ENCODE measurements at places on chromosomes 7 and 10. TPM values are rescaled to one million over a fixed set of nuclear protein-coding genes. Genes with fewer than 3 reads are reported as not detected.

- no peak for DNase-seq
Observed at GRCh38 chr7:90383861-90384260, 19.4 kb upstream of the CLDN12 start.

- DNase-seq: no peak
Observed at GRCh38 chr10:4688601-4689000, 137.4 kb upstream of the AKR1E2 start.

- peak; percentile 43 for DNase-seq
Observed at GRCh38 chr10:30116041-30116491, 56.7 kb upstream of the JCAD start.

DNA sequence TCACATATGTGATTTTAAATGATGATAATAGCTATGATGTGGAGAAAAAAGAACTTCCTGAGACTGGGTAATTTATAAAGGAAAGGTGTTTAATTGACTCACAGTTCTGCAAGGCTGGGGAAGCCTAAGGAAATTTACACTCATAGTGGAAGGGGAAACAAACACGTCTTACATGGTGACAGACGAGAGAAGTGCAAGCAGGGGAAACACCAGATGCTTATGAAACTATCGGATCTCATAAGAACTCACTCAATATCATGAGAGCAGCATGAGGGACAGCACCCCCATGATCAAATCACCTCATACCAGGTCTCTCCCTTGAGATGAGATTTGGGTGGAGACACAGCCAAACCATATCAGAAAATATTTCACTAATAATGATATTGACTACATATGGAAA lies 4.1 kb upstream of the LIPN start:
- no peak for DNase-seq

DNA sequence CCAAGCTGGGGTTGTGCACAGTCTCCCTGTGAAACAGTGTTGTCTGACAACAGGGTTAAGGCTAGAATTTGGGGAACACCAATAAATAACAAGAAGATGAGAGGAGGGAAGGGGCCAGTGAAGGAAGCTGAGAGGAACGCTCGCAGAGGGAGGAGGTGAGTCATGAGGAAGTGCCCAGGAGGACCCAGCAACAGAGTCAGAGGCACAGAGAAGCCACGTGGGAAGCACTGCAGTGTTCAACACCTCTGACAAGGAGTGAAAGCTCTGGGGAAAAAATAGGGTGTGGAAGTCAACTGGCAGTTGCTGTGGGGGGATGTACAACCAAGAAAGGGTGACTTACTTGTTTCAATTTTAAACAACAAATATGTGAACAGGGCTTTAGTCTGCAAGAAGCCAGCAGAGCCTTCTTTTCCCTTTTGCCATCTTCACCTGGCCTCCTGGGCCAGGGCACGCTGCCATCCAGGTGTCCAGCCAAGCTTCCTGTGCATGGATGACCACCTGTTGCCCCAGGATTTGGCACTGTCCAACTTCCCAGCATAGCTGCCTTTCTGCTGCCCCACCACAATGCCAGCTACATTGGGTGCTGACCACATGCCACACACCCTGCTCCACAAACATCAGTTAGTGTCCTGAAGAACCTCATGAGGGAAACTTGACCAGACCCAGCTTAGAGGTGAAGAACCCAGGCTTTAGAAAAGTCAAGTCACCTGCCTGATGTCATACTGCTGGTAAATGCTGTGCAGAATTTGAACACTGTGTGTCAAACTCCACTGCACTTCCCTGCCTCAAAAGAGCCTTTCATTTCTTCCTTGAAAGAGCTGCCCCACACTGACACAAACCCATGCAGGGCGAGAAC lies 69.6 kb downstream of the ATXN7L1 start:
- no peak for DNase-seq

GRCh38 chr10:108362296-108362695 lies 1197.8 kb upstream of the SORCS1 start:
- DNase-seq: no peak

DNA sequence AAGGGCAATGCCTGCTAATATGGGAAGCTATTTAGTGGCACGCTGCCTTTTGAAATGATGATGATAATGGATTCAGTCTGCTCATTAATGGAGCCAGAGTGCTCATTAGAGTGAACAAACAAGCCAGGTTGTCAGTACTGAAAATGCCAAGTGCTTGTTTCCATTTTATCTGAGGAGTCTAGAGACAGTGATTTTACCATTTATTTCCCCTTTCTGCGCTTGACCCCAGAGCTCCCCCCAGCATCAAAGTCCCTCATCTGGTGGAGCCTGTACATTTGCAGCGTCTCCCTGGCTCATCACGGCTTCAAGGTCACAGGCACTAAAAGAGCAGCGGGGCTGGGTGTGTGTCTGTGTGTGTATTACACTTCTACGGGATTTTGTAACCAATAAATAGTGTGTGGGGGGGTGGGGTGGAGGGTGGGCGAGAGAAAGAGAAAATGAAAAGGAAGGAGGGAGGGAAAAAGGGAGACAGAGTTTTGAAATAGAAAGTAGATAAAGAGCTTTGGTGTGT lies 553.8 kb downstream of the TFEC start:
- DNase-seq: no peak

- DNase-seq: no peak
Observed at GRCh38 chr10:113928830-113929229, 74.4 kb downstream of the NHLRC2 start.

- no peak for DNase-seq
Observed at GRCh38 chr10:115022733-115023132, 70.4 kb upstream of the ATRNL1 start.

GRCh38 chr10:4748491-4749270 lies 77.3 kb upstream of the AKR1E2 start:
- no peak for DNase-seq

DNA sequence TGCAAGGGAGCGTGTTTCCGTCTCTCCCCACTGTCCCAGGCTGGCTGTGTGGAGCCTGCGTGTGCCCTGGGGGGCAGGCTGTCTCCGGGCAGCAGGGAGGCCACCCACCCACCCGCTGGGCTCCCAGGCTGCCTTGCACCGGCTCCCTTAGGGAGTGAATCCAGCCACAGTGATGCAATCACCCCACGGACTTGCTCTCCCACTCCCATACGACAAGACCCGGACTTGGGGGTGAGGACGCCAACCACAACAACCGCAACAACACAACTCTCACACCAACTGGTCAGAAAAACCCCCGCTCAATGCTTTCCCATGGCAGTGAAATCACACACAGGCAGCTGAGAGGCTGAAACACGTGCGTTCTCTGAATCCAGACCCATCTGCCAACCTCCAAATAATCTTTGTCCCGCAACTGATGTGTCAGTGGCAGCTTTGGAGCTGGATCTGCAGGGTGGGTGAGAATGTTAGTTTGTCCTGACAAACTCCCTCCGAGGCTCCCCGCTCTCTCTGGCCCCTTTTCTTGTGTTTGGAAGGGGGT lies 62.7 kb upstream of the DDC start:
- DNase-seq: no peak

The TAS2R4 gene
- 0.27 TPM for polyA plus RNA-seq

The GTF2IRD1 gene
- polyA plus RNA-seq: 10.6 TPM

The PNLIPRP3 gene
- not detected for polyA plus RNA-seq

The KEL gene
- 0.29 TPM for polyA plus RNA-seq

The ANKRD61 gene
- 0.11 TPM for polyA plus RNA-seq

The GIMAP5 gene
- polyA plus RNA-seq: 22.3 TPM
